ENCODE measurements at places on chromosomes 12 and 14.

- no peak for DNase-seq
Measured at GRCh38 chr12:52818388-52818787, 4.5 kb upstream of the KRT4 start.

GRCh38 chr14:77375164-77375950, 1.5 kb downstream of the TMED8 start:
- DNase-seq, result peak; percentile 9

- no peak for DNase-seq
Measured at GRCh38 chr12:104142543-104142942, 4.5 kb upstream of the NFYB start.

- no peak for DNase-seq
Measured at GRCh38 chr14:95300697-95301526, 18.8 kb downstream of the CLMN start.

GRCh38 chr12:89364058-89364457, 11.8 kb upstream of the DUSP6 start:
- no peak for DNase-seq

DNA sequence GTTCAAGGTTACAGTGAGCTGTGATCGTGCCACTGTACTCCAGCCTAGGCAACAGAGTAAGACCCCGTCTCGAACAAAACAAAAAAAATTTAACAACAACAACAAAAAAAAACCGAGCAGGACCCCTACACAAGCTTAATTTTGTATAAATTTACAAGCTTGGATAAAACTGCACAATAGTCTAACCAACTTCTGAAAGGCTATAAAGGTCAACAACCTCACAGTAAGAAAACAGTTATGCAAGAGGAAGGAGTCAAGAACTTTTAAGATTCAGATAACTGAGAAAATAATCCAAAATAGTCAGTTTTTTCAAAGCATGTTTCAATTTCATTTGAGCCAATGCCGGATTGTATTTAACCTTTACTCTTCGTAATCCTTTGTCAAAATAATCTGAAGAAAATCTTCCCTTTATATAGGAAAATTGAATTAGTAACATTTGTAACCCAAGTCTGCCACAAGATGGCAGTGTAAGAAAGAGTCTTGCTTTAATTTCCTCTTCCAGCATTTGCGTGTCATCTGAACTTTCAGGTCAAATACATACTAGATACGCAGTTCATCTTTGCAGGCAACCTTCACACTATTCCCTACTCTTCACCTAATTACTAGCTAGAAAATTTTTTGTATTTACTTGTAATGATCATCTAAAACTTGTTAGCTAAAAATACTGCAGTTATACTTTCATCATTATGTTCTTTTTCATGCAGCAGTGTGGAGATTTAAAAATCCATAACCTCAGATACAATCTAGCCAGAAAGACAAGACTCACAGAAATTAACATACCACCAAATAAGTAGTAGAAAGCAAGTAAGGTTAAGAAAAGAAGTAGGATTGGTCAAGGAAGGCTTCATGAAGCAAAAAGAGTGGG, 5.8 kb downstream of the CCNB1IP1 start:
- peak; percentile 81 for DNase-seq

- no peak for DNase-seq
Measured at GRCh38 chr14:74980398-74980730, 22.4 kb upstream of the EIF2B2 start.

- no peak for DNase-seq
Measured at GRCh38 chr12:75982979-75983660, 48.5 kb downstream of the PHLDA1 start.

DNA sequence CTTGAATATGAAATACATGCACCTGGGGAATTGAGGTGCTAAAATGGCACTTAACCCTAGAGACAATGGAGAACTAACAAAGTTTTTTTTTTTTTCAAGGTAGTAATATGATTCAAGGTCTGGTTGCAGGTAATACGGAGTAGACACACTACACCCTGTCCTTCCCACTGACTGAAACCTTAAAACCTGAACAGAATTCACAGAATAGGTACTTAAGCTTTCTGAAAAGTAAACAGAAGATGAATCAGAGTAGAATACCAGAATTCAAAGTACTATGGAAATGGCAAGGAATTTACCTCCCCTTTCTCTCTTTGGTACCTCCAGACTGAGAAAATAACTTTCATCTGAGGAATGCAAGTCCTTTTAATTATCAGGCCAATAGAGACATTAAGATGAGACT, 87.2 kb downstream of the PAPLN start:
- DNase-seq, result no peak

- peak; percentile 3 for DNase-seq
Measured at GRCh38 chr12:32290411-32290810, 108.9 kb upstream of the FGD4 start.

DNA sequence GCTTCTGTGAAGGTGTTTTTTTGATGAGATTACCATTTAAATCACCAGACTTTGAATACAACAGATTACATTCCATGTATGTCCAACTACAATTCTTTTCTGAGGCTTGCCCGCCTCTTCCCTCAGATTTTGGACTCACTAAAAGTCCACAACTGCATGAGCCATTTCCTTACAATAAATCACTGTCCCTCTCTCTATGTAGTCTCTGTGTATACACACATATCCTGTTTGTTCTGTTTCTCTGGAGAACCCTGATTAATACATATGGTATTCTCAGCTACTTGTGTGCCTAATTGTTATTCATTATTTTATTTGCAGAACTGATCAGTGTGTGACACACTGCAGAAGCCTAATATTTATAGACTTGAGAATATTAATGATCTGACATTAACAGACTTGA, 2.4 kb upstream of the MIPOL1 start:
- no peak for DNase-seq

GRCh38 chr12:116136340-116136739, 141.2 kb downstream of the MED13L start:
- no peak for DNase-seq

DNA sequence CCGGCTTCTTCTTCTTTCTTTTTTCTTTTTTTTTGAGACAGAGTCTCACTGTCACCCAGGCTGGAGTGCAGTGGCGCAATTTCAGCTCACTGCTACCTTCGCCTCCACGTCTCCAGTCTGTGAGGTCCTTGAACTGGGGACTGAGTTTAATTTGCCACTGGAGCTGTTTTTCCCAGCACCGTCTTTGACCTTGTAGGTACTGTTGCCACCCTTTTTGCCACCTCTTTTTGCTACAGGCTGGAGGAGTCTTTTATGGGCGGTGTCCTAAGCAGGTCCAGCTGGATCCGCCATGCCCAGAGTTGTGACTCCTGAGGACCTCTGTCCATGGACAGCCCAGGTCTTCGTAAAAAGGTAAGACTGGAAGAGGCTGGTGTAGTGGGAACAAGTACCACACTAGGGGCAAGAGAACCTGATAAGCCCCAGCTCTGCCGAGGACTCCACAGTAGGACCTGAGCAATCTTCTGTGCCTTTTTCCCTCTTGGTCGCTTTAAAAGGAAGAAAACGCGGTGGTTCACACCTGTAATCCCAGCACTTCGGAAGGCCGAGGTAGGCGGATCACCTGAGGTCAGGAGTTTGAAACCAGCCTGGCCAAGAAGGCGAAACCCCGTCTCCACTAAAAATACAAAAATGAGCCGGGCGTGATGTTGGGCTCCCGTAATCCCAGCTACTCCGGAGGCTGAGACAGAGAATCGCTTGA, 946 bp downstream of the RNU4-2 start:
- peak; percentile 28 for DNase-seq

DNA sequence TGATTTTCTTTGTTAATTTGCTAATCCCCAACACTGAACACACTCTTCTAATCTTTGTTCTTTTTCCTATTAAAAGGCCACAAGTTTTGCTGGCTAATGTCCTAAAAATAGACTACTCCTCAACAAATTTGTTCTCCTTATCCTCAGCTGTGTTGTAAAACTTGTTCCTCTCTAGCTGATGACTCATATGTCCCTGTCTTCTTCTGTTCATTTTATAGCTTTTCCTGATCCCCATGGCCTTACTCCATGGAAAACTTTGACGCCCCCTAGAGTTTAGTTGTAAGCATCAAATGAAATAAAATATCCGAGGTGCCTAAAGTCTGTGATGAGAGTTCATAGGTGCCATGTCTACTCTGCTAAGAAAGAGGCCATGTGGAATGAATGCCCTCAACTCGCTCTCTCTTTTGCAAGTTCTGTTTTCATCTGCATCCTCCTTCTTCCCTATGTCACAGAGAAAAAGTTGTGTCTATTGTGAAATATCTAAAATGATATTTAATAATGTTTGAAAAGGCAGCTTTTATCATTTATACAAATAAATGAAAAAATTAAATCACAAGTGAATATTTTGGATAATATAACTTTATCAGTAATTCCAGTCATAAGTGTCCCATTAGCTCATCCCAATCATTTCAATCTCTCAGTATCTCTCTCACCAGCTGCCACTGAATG, 237.9 kb downstream of the IPO8 start:
- DNase-seq, result no peak

- no peak for DNase-seq
Measured at GRCh38 chr14:34660796-34661195, 30.8 kb upstream of the SNX6 start.

DNA sequence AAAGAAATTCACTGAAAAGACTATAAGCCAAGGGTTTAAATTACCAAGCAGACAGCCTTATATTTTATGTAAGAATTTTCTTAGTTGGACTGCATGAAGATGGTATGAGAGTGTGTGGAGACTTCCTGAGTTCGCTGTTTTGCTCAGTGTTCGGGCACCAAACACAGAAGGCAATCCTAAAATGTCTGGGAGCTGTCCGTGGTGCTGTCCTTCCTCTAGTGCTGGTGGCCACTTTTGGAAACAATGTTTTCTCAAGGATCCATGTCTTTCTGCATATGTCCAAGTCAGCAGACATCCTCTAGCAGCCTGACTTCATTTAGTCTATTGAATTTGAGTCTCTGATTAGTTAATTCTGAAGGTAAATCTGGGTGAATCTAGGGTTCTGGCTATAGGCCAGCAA, 135.8 kb downstream of the SLC8A3 start:
- DNase-seq, result no peak

DNA sequence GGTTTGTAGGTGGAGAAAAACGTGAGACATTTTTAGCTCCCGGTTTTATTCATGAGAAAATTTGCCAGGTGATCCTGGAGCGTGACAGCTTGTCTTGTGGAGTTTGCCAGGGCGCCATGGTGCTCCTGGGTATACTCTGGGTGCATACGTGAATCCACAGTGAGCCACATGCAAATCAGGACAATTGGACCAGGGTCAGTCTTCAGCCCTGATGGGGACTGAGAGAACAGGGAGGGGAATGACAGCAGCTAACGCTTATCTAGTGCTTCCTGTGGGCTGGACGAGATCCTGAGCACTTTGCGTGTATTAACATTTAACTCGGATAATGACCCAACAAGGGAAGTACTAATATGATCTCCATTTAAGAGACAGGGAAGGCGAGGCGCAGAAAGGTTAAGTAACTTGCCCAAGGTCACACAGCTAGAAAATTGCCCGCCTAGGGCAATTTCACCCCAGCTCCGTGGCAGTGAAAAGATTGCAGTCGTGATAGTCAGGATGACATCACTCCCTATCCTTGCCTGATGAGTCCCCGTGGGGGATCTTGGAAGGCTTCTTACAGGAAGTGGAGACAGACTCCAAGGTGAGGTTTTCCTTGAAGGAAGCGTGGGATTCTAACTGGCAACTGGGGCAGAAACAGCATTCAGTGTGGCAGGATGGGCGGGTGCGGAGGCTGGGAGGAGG, 118.4 kb upstream of the NCOR2 start:
- DNase-seq, result no peak

GRCh38 chr14:33057585-33057984, 118.9 kb downstream of the NPAS3 start:
- DNase-seq, result no peak

GRCh38 chr12:62769076-62769619, 165.8 kb downstream of the PPM1H start:
- no peak for DNase-seq

GRCh38 chr14:99546234-99546879, 57.6 kb downstream of the CCDC85C start:
- peak; percentile 64 for DNase-seq

- DNase-seq, result no peak
Measured at GRCh38 chr12:31620311-31620710, 29.4 kb upstream of the DENND5B start.

DNA sequence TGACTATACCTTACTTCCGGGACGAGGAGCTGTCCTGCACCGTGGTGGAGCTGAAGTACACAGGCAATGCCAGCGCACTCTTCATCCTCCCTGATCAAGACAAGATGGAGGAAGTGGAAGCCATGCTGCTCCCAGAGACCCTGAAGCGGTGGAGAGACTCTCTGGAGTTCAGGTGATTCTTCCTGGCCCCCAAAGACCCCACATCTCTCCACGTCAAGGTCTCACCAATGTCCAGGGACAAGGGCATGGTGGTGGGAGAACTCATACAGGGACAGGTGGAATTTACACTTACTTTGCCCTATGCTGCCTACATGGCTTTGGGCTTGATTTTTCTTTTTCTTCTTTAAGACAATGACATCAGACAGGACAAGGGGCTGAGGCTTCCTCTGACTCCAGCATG, 7.1 kb downstream of the SERPINA3 start:
- no peak for DNase-seq

DNA sequence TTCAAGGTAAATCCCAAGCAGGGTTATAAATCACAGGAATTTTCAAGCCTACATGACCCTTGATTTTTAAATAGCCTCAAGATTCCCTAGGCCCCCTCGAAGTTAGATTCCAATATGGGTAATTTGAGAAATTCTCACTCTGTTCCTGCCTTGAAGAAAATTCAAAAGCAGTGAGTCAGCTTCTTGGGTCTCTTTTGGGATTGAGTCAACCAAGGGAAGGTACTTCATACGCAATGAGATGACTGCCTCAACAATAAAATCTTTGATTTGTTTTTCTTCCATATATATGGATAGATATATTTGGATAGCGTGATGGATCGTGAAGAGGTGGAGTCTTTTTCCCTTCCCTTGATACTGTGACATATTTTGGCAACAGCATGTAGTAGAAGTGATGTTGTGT, 180.4 kb upstream of the ATP2B1 start:
- DNase-seq, result no peak

- DNase-seq, result peak; percentile 16
Measured at GRCh38 chr14:50619569-50620141, 48.5 kb downstream of the SAV1 start.

- no peak for DNase-seq
Measured at GRCh38 chr12:46674129-46674528, 151.7 kb downstream of the SLC38A4 start.

DNA sequence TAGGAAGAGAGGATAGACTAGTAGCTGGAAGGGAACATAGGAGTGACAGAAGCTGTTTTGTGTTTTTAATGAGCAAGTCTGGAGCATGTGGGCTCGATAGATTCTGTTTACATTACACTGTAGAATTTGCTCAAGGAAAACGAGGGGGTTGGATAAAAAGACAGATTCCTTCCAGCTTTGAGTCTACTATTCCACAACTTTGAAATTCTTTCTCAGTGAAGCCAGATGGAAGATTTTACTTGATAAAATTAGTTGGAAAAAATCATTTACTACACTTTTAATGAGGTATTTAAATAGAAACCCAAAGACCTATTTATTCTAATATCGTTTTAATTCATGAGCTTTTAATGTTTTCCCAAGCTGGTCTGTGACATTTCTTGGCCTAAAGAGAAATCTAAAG, 19.5 kb upstream of the EPS8 start:
- DNase-seq, result no peak

- no peak for DNase-seq
Measured at GRCh38 chr14:100503251-100503650, 84.0 kb downstream of the BEGAIN start.

- no peak for DNase-seq
Measured at GRCh38 chr12:107646436-107646835, 39.2 kb upstream of the PWP1 start.

Data from NCI-H510A treated with DMSO at 0.1 percent for 48 hours (cell line).